ENCODE measurements at places on chromosomes 2 and 18.

DNA sequence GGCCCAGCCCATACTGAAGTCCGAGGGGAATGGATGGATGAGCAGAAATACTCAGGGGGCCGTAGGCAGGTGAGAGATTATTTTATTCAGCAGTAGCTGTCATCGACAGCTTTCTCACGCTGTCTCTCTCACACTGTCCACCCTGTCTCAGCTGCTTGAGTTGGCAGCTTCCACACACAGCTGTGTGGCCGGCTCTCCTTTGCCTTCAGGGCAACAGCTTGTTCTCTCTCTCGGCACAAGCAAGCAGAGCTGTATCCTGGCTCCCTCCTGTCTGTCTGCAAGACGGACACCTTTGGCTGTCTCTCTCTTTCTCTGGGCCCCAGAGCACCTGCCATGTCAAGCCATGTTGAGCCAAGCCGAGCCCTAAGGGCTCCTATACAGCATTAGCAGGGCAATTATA is 9.8 kb upstream of the PAPOLG start:
- H3K27me3 ChIP-seq, result no peaks in the 10 kb centered on the region
- peaks cover 4% of the 10 kb centered on the region for H3K36me3 ChIP-seq
- peaks cover 16% of the 10 kb centered on the region for H3K4me1 ChIP-seq
- H3K27ac ChIP-seq, result peak overlapping the region; percentile 44

DNA sequence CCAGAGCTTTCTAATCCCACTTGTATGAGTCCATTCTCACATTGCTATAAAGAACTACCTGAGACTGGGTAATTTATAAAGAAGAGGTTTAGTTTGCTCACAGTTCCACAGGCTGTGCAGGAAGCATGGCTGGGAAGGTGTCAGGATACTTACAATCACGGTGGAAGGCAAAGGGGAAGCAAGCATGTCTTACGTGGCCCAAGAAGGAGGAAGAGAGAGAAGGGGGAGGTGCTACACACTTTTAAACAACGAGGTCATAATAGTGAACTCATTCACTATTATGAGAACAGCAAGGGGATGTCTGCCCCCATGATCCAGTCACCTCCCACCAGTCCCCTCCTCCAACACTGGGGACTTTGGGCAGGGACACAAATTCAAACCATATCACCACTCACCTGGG is 67.8 kb downstream of the TTC32 start:
- H3K27me3 ChIP-seq, result peaks cover 27% of the 10 kb centered on the region
- no peak overlapping the region for H3K4me3 ChIP-seq
- DNase-seq, result no peak
- H3K36me3 ChIP-seq, result no peaks in the 10 kb centered on the region

GRCh38 chr2:124664363-124664762 is 639.3 kb downstream of the CNTNAP5 start:
- no peaks in the 10 kb centered on the region for H3K36me3 ChIP-seq
- DNase-seq, result no peak
- no peak overlapping the region for H3K4me3 ChIP-seq

- DNase-seq, result no peak
- H3K27ac ChIP-seq, result peak overlapping the region; percentile 2
- H3K27me3 ChIP-seq, result no peaks in the 10 kb centered on the region
- H3K4me3 ChIP-seq, result no peak overlapping the region
- peaks cover 3% of the 10 kb centered on the region for H3K4me1 ChIP-seq
- H3K36me3 ChIP-seq, result no peaks in the 10 kb centered on the region
Observed at GRCh38 chr2:12463189-12463588, 253.5 kb upstream of the TRIB2 start.

GRCh38 chr2:106562268-106563186 is 75.4 kb downstream of the CD8B2 start:
- H3K27me3 ChIP-seq, result peaks cover 75% of the 10 kb centered on the region
- no peak overlapping the region for H3K4me3 ChIP-seq
- H3K27ac ChIP-seq, result no peak overlapping the region
- no peaks in the 10 kb centered on the region for H3K4me1 ChIP-seq
- no peak for DNase-seq

- H3K27me3 ChIP-seq, result peaks cover 45% of the 10 kb centered on the region
- no peak overlapping the region for H3K4me3 ChIP-seq
- no peak for DNase-seq
- H3K4me1 ChIP-seq, result no peaks in the 10 kb centered on the region
- no peaks in the 10 kb centered on the region for H3K36me3 ChIP-seq
Observed at GRCh38 chr2:238979636-238980035, 131.8 kb downstream of the TWIST2 start.

DNA sequence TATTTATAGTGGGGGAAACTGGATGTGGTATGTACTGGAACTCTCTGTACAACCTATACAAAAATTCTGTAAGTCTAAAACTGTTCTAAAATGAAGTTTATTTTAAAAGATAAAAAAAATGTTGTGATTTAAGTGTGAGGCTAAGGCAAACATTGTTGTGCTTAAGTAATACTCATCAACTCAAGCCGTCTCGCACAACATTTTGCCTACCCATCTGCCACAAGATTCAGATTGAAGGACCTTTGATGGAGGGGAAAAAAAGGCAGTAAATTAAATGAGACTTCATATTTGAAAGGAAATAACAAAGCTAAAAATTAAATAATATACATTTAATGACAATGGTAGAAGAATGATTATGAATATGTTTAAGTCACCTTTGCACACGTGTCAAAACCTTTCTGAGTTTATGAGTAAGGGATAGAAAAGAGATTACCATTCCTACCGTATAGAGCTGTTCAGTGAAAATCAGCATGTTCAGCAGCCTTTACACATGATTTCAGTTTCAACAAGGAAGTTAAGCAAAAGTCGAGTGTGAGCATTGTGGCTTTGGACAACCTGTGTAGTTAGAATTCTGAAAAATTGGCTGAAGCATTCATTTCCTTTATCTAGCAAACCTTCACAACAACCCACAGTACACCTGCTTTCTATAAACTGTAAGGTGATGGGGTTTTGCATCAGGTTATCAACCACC is 499.3 kb downstream of the IRS1 start:
- no peak overlapping the region for H3K27ac ChIP-seq
- DNase-seq, result no peak
- H3K4me3 ChIP-seq, result no peak overlapping the region
- no peaks in the 10 kb centered on the region for H3K4me1 ChIP-seq

DNA sequence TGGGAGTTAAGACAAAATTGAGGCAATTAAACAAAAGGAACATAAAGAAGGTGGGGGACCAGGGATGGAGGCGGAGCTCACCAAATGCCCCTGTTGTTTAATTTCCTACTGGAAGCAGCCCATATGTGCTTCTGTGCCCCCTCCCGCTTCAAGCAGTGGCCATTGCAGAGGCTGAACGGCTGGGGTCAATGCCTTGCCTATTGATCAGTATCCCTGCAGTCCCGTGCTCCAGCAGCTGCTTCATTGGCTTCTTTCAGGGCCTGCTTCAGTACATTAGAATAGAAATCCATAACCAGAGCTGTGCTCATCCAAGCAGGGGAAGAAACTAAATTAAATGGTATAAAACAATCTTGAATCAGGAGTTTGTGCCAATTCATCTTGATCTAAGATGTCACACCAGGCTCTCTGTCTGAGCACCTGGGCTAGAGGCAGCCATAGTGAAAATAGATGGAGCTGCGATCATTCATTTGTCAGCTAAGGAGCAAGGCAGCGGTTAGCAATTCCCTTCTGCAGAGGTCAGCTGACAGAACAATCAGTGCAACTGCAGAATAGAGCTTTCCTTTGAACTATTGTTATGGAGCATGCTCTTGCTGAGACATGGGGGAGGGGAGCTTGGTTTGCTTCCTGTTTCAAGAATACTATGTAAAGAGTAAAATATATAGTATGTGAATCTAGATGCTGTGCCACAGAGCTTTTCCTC is 222.4 kb downstream of the WDR7 start:
- no peak overlapping the region for H3K4me3 ChIP-seq
- H3K27ac ChIP-seq, result no peak overlapping the region
- DNase-seq, result no peak
- peaks cover 8% of the 10 kb centered on the region for H3K4me1 ChIP-seq
- H3K36me3 ChIP-seq, result no peaks in the 10 kb centered on the region

GRCh38 chr18:75638223-75638775 is 210.8 kb upstream of the SMIM21 start:
- no peak for DNase-seq
- H3K4me1 ChIP-seq, result no peaks in the 10 kb centered on the region
- no peaks in the 10 kb centered on the region for H3K36me3 ChIP-seq
- no peak overlapping the region for H3K27ac ChIP-seq

- H3K27ac ChIP-seq, result no peak overlapping the region
- H3K4me3 ChIP-seq, result peak overlapping the region; percentile 61
- H3K4me1 ChIP-seq, result peaks cover 8% of the 10 kb centered on the region
Observed at GRCh38 chr2:47767880-47768609, 14.9 kb upstream of the MSH6 start.

GRCh38 chr2:237726401-237726830 is 72.2 kb upstream of the RBM44 start:
- H3K27ac ChIP-seq, result peak overlapping the region; percentile 71
- peaks cover 88% of the 10 kb centered on the region for H3K36me3 ChIP-seq

DNA sequence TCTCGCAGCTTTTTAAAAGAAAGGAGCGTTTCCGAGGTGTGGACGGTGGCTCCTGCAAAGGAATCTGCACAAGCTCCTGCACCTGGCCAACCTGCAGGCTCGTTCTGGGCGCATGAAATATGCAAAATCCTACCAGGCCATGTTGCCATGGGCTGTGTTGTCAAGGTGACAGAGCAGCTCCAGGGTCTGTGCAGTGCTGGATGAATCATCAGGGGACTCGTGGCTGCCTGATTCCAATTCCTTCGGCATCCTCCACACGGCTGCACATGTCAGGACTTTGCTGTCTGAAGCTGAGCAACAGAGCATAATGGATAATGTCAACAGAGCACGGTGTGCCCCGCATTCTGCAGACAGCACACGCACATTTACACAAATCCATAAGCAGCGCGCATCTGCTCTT is 120.5 kb downstream of the EIPR1 start:
- no peaks in the 10 kb centered on the region for H3K27me3 ChIP-seq
- no peak overlapping the region for H3K4me3 ChIP-seq
- peaks cover 7% of the 10 kb centered on the region for H3K36me3 ChIP-seq
- no peak for DNase-seq
- H3K4me1 ChIP-seq, result peaks cover 16% of the 10 kb centered on the region

GRCh38 chr2:218187296-218188015 is 20.7 kb upstream of the CXCR1 start:
- H3K27ac ChIP-seq, result no peak overlapping the region
- H3K27me3 ChIP-seq, result no peaks in the 10 kb centered on the region
- no peak overlapping the region for H3K4me3 ChIP-seq
- H3K4me1 ChIP-seq, result no peaks in the 10 kb centered on the region

DNA sequence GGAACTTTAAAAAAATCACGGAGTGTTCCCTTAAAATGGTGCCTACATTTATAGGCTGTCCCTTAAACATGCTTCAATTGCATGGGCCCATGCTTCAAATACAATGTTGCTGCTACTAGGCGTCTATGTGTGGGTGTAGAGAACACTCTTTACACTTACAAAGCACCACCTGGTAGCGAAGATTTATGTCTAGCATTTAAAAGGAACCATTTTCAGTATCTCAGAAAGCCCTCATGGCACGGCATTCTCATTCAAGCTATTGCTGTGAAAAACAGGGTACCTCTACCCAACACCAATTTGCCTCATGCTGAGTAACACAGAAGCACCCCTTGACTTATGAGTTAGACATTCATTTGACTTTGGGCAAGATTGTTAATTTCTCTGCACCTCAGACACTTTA is 112.9 kb upstream of the CNTNAP5 start:
- no peak for DNase-seq
- H3K36me3 ChIP-seq, result no peaks in the 10 kb centered on the region
- H3K4me1 ChIP-seq, result no peaks in the 10 kb centered on the region

- peaks cover 45% of the 10 kb centered on the region for H3K27me3 ChIP-seq
- no peak overlapping the region for H3K27ac ChIP-seq
- no peak for DNase-seq
- H3K4me3 ChIP-seq, result peak overlapping the region; percentile 28
- peaks cover 22% of the 10 kb centered on the region for H3K4me1 ChIP-seq
Observed at GRCh38 chr2:239438995-239439753, 38.4 kb upstream of the HDAC4 start.

- DNase-seq, result peak; percentile 55
- H3K36me3 ChIP-seq, result peaks cover 6% of the 10 kb centered on the region
- peaks cover 28% of the 10 kb centered on the region for H3K4me1 ChIP-seq
- no peaks in the 10 kb centered on the region for H3K27me3 ChIP-seq
Observed at GRCh38 chr2:64988420-64989125, 626 bp upstream of the SLC1A4 start.

GRCh38 chr2:64899081-64899865 is 89.9 kb upstream of the SLC1A4 start:
- DNase-seq, result no peak
- peaks cover 3% of the 10 kb centered on the region for H3K4me1 ChIP-seq
- H3K4me3 ChIP-seq, result peak overlapping the region; percentile 52
- H3K36me3 ChIP-seq, result no peaks in the 10 kb centered on the region

DNA sequence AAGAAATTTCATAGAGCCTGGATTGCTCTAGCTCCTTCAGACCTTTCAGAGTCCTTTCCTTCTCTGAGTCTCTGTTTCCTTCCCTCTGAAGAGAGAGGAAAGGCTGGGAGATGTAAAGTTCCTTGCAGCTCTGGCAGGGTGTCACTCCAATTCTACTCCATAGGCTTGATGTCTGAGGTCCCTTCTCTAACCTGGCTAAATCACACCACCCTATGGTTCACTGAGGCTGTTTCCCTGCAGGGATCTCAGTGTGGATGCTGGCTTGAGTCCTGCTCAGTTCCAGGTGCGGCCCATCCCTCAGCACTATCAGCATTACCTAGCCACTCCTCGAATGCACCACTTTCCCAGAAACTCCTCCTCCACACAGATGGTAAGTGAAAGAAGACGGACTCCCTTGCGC is 209.7 kb downstream of the LOXHD1 start:
- DNase-seq, result no peak
- H3K4me1 ChIP-seq, result no peaks in the 10 kb centered on the region
- H3K27ac ChIP-seq, result no peak overlapping the region
- H3K4me3 ChIP-seq, result no peak overlapping the region
- H3K36me3 ChIP-seq, result peaks cover 3% of the 10 kb centered on the region

GRCh38 chr2:96618596-96619283 is 19.4 kb downstream of the KANSL3 start:
- peaks cover 24% of the 10 kb centered on the region for H3K4me1 ChIP-seq
- DNase-seq, result no peak
- peaks cover 29% of the 10 kb centered on the region for H3K36me3 ChIP-seq
- peak overlapping the region; percentile 21 for H3K4me3 ChIP-seq

GRCh38 chr2:207879536-207879935 is 109.8 kb upstream of the FZD5 start:
- no peak overlapping the region for H3K27ac ChIP-seq
- no peak for DNase-seq
- peaks cover 10% of the 10 kb centered on the region for H3K36me3 ChIP-seq
- no peaks in the 10 kb centered on the region for H3K27me3 ChIP-seq

- peaks cover 2% of the 10 kb centered on the region for H3K4me1 ChIP-seq
- DNase-seq, result no peak
- H3K27me3 ChIP-seq, result no peaks in the 10 kb centered on the region
Observed at GRCh38 chr2:206802654-206803514, 37.5 kb downstream of the FASTKD2 start.

GRCh38 chr2:187581125-187581896 is 27.1 kb upstream of the TFPI start:
- H3K4me3 ChIP-seq, result no peak overlapping the region
- no peaks in the 10 kb centered on the region for H3K36me3 ChIP-seq
- H3K27ac ChIP-seq, result no peak overlapping the region
- H3K27me3 ChIP-seq, result no peaks in the 10 kb centered on the region
- no peak for DNase-seq
- no peaks in the 10 kb centered on the region for H3K4me1 ChIP-seq

GRCh38 chr2:6994536-6995128 is 77.4 kb downstream of the RNF144A start:
- H3K27me3 ChIP-seq, result no peaks in the 10 kb centered on the region
- no peak overlapping the region for H3K4me3 ChIP-seq
- H3K27ac ChIP-seq, result no peak overlapping the region

Data from effector memory CD8-positive, alpha-beta T cell (primary cell).